ENCODE measurements at places on chromosomes 2 and 18.

DNA sequence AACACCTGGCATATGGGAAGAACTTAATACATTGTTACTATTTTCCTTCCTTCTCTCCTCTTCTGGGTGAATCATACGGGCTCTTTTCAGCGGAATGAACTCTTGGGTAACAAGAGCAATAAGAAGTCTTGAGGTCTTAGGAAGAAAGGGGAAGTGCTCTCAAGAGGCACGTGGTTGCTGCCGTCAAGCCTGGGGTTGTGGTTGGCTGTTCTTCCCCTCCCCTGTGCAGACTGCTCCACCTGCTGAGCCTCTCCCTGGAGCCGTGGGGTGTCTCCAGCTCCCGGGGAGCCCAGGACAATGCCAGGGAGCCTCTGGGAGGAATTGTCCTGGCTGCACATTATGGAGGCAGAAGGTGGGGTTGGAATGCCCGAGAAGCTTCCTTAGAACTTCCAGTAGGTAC lies 19.4 kb downstream of the TOGARAM2 start:
- DNase-seq, result peak; percentile 34

DNA sequence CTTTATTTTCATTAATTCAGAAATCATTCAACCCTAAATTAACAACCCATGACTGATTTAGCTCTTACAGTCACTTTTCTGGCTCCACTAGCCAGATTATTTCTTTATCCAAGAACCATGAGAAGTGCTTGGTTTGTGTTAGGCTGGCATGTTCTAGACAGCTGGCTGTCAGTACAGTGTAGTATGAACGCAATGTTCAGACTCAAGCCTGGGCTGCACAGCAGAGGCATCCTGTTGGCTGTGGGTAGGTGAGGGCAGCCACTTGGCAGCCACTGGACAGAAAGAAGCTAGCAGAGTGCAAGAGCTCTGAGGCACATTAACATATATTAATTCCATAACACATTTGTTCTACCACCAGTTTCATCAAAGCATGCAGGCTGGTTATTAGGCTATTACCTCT lies 522.9 kb upstream of the FSHR start:
- no peak for DNase-seq

GRCh38 chr18:3529601-3530000 lies 79.6 kb downstream of the TGIF1 start:
- no peak for DNase-seq

GRCh38 chr2:216485745-216486144 lies 12.9 kb upstream of the RPL37A start:
- DNase-seq, result no peak

GRCh38 chr2:238269741-238270140 lies 18.7 kb downstream of the PER2 start:
- DNase-seq, result no peak
